Activated naive CD4-positive, alpha-beta T cell treated with Interleukin-2 at 50 U/mL for 16 hours (primary cell): ENCODE measurements at places on chromosomes 7 and 10.

DNA sequence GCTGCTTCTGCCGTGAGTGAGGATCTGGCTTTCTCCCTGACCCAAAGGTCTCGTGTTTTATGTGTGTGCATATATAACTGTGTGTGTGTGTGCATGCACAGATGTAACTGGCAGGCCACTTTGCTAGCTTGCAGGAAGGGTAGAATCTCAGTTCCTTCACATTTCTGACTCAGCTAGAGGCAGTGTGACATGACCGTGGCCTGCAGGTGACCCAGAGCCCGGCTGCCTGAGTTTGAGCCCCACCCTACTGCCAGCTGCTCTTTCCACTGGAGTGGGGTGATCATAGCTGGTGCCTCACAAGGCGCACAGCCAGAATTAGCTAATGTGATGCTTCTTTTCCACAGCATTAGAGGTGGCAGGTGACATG, 9.3 kb upstream of the MYL7 start:
- no peak for DNase-seq

GRCh38 chr7:141444961-141445360, 106.2 kb upstream of the AGK start:
- no peak for DNase-seq

GRCh38 chr7:142263598-142264380, 5.9 kb upstream of the PRSS58 start:
- DNase-seq = no peak

DNA sequence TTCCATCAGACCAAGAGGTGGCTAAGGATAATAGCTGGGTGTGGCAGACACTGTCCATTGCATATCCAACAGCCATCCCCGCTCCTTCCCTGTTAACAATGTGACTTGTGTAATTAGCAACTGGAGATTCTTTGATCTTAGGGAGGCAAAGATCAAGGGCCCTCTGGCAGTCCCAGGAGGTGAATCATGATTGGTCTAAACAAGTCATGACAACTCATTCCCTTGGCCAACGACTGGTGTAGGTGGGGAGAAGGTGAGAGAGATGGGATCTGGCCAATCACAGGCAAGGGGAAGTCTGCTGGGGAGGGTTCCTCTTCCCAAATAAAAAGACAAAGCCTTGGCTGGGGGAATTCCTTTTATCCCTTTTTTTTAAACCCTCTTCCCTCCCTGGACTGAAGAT, 46.2 kb upstream of the COMTD1 start:
- no peak for DNase-seq

DNA sequence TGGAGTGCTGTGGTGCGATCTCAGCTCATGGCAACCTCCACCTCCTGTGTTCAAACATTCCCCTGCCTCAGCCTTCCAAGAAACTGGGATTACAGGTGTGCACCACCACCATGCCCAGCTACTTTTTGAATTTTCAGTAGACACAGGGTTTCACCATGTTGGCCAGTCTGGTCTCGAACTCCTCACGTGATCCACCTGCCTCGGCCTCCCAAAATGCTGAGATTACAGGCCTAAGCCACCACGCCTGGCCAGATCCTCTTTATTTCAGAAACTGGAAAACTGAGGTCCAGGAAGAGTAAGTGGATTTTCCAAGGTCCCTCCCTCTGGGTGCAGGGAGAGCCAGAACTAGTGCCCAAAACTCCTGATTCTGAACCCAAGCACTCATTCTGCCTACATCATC, 413.1 kb upstream of the AUTS2 start:
- no peak for DNase-seq

- DNase-seq = no peak
These were observed 845 bp downstream of the CCDC172 start for GRCh38 chr10:116324951-116325635.

GRCh38 chr7:5766321-5766761, 15.1 kb downstream of the RNF216 start:
- DNase-seq = no peak

GRCh38 chr10:102119417-102120141, 589 bp downstream of the LDB1 start:
- peak; percentile 42 for DNase-seq
